ENCODE measurements at places on chromosomes 1 and 21. TPM values are rescaled to one million over a fixed set of nuclear protein-coding genes. Genes with fewer than 3 reads are reported as not detected.

GRCh38 chr21:31671931-31672330 lies 12.4 kb downstream of the SOD1 start:
- peaks cover 24% of the 10 kb centered on the region for H3K4me1 ChIP-seq
- H3K27ac ChIP-seq: no peak overlapping the region
- no peaks in the 10 kb centered on the region for H3K27me3 ChIP-seq
- H3K36me3 ChIP-seq: peaks cover 36% of the 10 kb centered on the region
- no peak overlapping the region for H3K4me3 ChIP-seq

Gene C1orf141
- total RNA-seq: not detected

DNA sequence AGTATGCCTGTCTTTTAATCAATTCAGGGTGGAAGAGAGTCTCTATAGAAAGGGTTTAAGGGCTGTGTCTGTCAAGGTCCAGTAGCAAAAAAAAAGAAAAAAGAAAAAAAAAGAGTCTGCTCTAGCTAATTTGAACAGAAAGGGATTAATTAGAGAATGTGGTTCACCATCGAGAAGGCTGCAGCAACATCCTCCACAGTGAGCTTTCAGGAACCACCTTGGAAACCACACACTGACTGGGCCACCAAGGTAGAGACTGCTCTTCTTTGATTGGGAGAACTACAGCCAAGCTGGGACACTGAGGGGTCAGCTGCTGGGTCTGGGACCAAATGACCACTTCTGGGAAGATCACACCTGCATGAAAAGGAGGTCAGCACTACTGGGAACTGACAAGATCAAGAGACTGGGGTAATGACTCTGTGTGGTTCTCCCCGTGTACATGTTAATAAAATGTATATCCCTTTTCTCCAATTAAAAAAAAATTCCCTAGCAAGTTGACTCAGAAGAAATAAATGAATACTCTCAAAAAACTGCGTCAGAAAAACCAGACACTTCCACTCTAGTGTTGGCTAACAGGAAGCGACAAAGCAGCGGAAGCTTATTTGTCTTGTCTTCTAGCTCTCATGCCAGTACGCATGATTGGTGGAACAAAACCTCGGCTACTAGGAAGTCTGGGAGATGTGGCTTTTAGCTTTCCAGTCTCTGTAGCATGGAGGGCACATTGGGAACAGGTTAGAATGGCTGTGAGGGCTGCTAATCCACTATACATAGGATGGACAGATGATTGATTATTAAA lies 60.0 kb upstream of the IVNS1ABP start:
- peaks cover 10% of the 10 kb centered on the region for H3K36me3 ChIP-seq
- no peak overlapping the region for H3K4me3 ChIP-seq
- H3K27ac ChIP-seq: no peak overlapping the region
- DNase-seq: no peak

- H3K4me3 ChIP-seq: no peak overlapping the region
- peaks cover 3% of the 10 kb centered on the region for H3K27me3 ChIP-seq
- no peaks in the 10 kb centered on the region for H3K4me1 ChIP-seq
Measured at GRCh38 chr1:162470216-162470615, 27.4 kb upstream of the UHMK1 start.

Data from activated T-helper 1 cell treated with anti-CD3 and anti-CD28 coated beads, Interleukin-12 subunit alpha, Interleukin-12 subunit beta, Interleukin-2, Interleukin-4 antibody, amounts not matched to agents 30 ng/mL and 10 ng/mL and 1 ng/mL, durations not matched to agents 14 hours and 24 hours and 36 hours (primary cell).